ENCODE measurements at places on chromosomes 7 and 10.

GRCh38 chr7:167976-168791 lies 24.2 kb upstream of the FAM20C start:
- DNase-seq: no peak

DNA sequence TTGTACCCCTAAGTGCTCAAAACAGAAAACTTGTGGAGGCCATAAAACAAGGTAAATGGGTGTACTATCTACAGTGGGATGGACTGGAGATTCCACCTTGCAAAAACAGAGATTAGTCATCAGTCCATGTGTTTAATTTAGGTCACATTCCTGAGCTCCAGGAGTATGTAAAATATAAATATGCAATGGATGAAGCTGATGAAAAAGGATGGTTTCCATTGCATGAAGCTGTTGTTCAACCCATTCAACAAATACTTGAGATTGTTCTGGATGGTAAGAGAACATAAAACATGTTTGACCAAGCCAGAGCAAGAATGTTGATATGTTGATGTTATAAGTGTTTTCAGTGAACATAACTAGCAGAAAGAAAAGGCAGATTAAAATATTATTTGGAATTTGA lies 14.6 kb downstream of the ASB15 start:
- DNase-seq: no peak

GRCh38 chr7:150420242-150420641 lies 30.2 kb upstream of the GIMAP8 start:
- DNase-seq: peak; percentile 21

- no peak for DNase-seq
These were observed 122.1 kb downstream of the HIP1 start for GRCh38 chr7:75616421-75617167.

GRCh38 chr7:116546054-116546453 lies 21.2 kb downstream of the CAV1 start:
- DNase-seq: no peak

DNA sequence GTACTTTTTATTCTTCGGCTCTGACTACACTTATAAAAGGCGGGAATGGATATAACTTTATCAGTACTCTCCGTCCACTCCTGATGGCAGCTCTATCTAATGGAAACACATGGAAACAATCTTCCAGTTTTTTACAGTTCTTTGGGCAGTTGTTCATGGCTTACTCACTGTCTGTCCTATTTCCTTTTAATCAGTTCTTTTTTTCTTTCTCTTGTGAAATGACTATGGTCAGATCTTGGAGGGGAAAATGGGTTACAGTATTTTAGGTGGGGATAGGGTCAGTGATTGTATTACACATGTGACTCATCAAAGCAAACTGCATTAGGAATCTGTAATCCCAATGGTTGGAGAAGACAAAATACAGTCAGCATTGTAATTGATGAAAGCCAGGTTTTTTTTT lies 112.4 kb downstream of the BICC1 start:
- no peak for DNase-seq

DNA sequence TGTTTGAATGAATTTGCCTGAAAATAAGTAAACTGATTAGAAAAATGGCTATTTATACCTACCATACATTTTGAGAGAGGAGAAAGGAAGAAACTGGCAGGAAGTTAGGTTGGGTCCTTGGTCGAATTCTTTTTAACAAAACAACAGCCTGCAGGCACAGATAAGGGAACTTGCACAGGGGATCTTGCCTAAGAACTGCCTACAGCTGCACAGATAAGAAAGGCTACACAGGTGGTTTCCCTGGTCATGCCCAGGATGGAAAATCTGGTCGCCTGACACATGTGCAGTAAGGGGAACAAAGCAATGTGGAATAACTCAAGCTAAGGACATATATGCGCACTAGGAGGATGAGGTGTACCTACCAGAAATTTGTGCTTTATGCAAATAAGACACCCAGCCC lies 732.1 kb upstream of the POT1 start:
- DNase-seq: no peak

- DNase-seq: no peak
These were observed 982.8 kb upstream of the SORCS1 start for GRCh38 chr10:108147346-108147745.

GRCh38 chr10:35005868-35006267 lies 84.3 kb downstream of the CUL2 start:
- DNase-seq: no peak

GRCh38 chr7:16826060-16826459 lies 21.3 kb upstream of the AGR2 start:
- no peak for DNase-seq

- peak; percentile 64 for DNase-seq
These were observed 505.6 kb downstream of the HTR7 start for GRCh38 chr10:90352288-90352687.

- DNase-seq: peak; percentile 61
These were observed 7.0 kb downstream of the NAT16 start for GRCh38 chr7:101172854-101173751.

- peak; percentile 46 for DNase-seq
These were observed 40.8 kb upstream of the CTBP2 start for GRCh38 chr10:125201108-125201524.

- no peak for DNase-seq
These were observed 356.4 kb downstream of the ANKRD7 start for GRCh38 chr7:118580743-118581382.

DNA sequence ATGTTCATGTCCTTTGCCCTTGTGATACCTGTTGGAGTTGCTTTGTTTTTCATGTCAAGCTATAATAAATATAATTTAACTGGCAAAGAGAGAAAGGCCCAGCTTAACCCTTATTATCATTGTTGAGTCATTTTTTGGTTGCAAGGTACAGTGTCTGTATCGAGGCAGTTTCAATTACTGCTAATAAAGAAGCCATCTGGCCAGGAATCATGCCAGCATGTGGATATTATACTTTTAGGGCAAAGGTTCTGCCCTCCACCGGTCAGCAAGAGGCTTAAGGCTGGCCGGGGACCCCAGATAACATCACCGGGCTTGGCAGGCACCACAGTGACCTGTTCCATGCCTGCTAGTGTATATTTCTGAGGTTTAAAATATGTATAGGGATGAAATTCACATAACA lies 9.0 kb upstream of the CYP3A4 start:
- DNase-seq: no peak

GRCh38 chr10:29256586-29256985 lies 32.3 kb upstream of the LYZL1 start:
- no peak for DNase-seq

DNA sequence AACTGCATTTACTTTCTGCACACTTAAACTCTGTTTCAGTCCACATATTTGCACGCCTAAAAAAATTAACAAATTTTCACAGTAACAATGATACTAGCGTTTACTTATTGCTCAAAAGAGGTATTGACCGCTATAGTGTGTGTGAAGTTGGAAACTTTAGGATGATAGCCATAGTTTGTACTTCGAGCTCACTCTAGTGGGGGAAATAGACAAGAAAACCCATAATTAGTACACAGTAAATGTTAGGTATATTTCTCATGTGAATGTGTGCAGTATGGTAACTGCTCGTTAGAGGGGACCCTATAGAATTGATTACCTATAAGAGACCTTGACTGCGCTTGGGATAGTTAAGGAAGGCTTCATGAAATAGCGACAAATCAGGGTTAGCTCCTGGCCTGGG lies 238.4 kb downstream of the AUTS2 start:
- DNase-seq: no peak

DNA sequence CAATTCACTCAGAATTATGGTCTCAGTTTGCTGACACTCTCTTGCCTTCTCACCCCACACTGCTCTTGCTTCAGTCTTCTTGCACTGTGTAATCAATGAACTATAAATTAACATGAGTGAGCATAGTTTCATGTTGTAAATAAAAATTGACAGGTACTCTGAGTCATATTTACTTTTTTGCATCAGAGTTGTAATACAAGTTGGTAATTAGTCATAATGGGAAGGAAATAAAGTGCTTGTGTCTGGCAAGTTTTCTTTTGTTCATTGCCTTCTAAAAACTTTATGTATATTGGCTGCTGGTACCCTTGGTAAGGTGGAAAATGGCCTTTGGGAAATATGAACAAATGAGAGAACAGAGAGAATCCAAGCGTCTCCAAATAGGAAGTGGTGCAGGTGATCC lies 169.3 kb upstream of the MAGI2 start:
- DNase-seq: no peak

- DNase-seq: no peak
These were observed 79.6 kb downstream of the SH3PXD2A start for GRCh38 chr10:103775776-103776175.

- DNase-seq: no peak
These were observed 42.8 kb downstream of the GRB10 start for GRCh38 chr7:50739744-50740435.

DNA sequence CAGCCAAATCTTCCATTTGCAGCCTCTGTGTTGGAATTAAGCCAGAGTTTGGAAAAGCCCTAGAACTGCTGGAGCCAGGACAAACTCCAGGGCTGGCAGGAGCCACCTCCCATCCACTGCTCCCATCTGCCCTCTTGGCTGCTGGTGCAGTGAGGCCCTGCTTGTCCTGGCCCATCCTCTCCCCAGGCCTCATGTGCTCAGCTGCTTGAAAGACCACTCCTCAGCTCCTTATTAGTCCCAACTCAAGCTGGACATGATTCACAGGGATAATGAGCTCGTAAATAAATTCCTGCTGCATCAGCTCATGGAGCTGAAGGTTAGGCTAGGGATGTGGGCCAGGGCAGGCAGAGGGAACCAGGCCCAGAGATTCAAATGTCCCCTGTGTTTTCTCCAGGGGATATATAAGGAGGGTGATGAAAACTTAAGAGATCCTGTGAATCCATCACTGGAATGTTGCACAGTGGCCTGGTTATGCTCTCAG lies 282.8 kb downstream of the RPS24 start:
- peak; percentile 28 for DNase-seq

DNA sequence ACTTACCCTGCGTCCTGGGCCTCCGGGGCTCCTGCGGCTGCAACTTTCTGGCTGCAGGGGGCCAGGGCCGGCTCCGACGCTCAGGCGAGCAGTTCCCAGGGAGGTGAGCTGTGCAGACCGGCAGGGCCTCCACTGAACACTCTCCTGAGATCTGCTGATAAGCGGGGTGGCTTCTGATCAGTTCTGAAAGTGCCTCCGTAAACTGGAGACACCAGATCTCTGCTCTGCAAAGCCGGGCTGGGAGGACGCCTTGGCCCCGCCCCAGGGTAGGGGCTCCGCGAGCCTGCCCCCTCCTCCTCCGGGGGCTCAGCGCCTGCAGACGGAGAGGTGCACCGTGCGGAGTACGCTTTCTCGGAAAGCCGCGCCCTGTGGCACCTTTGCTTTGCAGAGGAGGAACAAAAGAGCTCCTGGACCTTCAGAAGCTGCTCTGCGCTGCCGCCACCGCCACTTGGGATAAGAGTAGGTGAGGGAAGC lies 141.3 kb upstream of the VKORC1L1 start:
- DNase-seq: peak; percentile 83

GRCh38 chr10:23585666-23586065 lies 146.8 kb downstream of the OTUD1 start:
- DNase-seq: no peak

DNA sequence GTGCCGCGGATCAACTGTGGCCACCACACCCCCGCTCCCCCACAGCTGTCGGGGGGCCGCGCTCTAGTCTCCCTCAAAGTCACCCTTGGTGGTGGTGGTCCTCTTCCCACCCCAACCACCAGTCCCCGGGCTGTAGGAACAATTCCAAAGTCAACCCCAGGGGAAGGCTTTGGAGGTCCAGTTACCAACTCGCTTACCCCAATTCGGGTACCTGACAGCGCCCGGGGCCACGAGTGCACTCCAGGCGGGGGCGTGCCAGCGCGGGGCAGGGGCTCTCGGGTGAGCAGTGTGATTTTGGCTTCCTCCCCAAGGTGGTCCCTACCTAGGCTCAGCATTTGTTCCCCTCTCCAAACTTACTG lies 584 bp upstream of the ZMIZ1 start:
- DNase-seq: no peak

DNA sequence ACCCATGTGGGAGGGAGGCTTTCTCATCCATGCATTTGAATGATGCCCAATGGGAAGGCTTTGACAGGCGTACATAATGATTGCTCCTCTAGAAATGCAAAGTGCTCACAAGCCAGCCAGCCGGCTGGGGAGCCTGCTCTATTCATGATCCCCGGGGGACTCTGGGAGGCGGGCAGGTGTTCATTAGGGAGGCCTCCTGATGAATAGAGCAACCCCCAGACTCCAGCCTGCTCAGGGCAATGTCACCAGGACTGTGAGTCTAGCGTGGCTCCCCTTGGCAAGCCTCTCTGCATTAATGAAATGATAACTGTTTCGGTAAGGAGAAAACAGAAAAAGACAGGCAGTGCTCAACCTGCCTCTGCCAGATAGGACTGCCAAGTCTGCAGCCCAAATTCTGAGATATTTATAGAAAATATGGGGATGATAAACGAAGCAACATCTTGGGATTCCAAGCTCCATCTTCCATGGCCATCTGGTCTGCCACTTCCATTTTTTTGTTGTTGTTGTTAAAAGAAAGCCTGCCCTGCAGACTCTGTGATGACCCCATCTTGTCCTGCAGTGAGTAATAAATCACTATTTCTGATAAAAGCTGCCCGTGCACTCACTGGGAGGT lies 236.4 kb downstream of the PRPF18 start:
- peak; percentile 61 for DNase-seq

DNA sequence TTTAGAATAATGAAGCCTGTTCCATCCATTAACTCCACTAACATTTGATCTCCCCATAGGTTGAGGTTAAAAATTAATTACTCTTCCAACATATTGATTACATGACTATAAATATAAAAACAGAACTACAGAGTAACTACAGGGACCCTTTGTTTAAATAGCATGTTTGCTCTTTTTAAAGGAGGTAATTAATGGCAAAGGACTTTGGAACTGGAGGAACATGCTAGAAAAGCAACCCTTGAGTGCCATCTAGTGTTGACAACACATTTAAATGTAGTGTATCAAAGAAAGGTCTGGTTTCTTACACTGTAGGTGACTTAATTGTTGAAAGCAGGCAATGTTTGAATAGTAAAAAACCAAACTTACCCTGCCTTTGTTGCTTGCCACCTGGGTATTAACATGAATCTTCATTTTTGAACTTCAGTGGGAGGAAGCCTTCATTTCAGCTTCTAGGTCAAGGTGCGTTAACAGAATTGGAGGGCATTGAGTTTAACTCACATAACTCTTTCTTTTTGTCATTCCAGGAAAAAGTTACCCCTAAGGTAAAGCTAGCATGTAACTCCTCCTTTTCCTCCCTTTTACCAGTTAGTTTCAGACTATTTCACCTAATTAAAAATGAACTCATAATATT lies 52.6 kb upstream of the CAPZA2 start:
- no peak for DNase-seq
